ENCODE measurements at places on chromosomes 2 and 18. TPM values are rescaled to one million over a fixed set of nuclear protein-coding genes. Genes with fewer than 3 reads are reported as not detected.

GRCh38 chr2:33765122-33765521 lies 166.0 kb upstream of the FAM98A start:
- no peak for DNase-seq

GRCh38 chr18:61006687-61007224 lies 326.5 kb upstream of the CDH20 start:
- no peak for DNase-seq

- DNase-seq = no peak
Measured at GRCh38 chr2:25331686-25332365, 9.9 kb downstream of the DNMT3A start.

GRCh38 chr2:160703648-160704585 lies 210.3 kb upstream of the RBMS1 start:
- DNase-seq = no peak

DNA sequence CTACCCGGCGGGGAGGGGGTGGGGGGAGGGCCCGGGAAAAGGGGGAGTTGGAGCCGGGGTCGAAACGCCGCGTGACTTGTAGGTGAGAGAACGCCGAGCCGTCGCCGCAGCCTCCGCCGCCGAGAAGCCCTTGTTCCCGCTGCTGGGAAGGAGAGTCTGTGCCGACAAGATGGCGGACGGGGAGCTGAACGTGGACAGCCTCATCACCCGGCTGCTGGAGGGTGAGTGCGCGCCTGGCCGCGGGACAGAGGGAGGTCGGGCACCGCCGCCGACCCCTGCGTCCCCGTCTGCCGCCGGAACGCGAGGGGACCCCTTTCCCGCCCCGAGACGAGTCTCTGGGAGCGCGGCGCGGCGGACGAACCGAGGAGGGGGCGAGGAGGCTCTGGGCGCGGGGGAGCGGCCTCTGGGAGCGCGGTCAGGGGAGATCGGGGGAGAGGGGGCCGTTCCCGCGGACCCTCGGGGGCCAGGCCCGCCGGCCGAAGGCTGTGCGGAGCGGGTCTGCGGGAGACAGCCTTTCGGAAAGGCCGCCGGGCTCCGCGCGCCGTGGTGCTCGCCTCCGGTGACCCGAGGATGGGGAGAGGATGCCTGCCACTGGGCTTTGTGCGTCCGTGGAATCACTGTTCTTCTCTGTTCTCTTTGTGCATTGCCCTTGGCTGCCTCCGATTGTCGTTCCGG lies 463 bp downstream of the PPP1CB start:
- DNase-seq = peak; percentile 74

DNA sequence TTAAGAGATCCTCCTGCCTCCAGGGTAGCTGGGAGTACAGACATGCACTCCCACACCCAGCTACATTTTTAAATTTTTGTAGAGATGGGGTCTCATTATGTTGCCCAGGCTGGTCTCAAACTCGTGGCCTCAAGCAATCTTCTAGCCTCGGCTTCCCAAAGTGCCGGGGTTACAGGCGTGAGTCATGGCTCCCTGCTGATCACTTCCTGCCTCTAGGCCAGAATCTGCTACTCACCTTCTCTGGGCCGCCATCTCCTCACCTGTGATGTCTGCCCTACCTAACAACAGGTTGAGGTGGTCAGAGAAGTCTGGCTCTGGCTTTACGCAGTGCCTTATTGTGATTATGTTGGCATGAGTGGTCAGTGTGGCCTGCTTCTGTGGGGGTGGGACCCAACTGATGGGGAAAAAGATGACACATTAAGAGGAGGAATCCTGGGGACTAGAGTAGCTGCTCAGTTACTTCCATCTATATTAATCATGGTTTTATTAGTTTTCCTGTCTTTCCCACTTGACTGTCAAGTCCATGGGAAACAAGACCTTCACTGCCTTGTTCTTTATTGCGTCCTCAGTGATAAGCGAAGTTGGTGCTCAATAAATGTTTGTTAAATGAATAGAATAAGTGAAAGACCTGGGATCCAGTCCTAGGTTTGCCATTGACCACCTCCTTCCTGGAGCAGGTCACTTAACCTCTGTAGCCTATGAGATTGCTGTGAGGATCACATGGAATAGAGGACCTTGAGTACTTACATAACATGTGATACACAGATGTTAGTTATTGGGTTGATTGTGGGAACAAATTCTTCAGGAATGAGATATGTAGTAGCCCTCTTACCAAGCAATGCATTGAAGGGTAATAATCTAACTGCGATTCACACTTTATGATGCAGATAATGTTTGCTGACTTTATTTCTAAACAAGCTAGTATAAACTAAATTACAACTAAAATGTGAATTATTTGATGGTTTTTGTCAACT lies 15.7 kb downstream of the KCTD1 start:
- no peak for DNase-seq

- no peak for DNase-seq
Measured at GRCh38 chr2:133414486-133415209, 153.6 kb downstream of the NCKAP5 start.

DNA sequence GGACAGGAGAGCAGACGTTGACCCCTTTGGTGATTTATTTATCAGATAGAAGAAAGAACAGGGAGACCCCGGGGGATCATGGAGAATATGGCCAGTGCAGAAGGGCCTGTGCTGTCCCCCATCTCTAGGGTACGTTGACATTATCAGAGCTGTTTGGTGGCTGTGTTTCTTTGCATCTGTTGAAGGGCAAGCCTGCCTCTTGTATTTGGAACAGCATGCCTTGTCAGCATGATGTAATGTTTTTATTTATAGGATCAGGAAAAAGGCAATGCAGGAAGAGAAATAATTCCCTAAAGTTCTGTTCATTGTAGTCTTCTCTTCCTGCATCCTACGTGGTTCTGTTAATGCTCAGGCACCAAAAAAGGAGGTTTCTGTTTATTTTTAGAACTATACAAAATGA lies 49.8 kb upstream of the CABYR start:
- DNase-seq = no peak

- DNase-seq = no peak
Measured at GRCh38 chr2:168607992-168608391, 151.9 kb downstream of the CERS6 start.

LOXL3 gene
- total RNA-seq = 7.8 TPM

MXD1 gene
- total RNA-seq = 7.5 TPM

CNDP1 gene
- total RNA-seq = not detected

DNAJC5G gene
- total RNA-seq = not detected
